ENCODE measurements at places on chromosomes 7 and 10.

DNA sequence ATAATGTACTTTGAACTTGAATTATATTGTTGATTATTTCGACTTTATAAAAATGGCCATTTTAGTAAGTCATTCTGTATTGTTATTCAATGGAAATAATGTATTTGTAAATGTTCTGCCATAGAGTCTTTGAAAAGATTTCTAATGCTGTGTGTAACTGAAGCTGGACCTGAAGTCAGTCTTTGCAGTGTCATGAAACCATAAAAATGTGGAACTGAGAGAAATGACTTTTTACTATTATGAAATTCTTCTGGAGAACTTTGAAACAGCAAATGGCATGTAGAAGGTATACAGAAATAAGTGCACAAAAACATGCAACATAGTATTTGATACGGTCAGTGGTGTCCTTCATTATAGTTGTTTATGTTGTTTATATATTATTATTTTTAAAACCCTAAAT, 59.7 kb upstream of the ADRA2A start:
- no peak for DNase-seq

DNA sequence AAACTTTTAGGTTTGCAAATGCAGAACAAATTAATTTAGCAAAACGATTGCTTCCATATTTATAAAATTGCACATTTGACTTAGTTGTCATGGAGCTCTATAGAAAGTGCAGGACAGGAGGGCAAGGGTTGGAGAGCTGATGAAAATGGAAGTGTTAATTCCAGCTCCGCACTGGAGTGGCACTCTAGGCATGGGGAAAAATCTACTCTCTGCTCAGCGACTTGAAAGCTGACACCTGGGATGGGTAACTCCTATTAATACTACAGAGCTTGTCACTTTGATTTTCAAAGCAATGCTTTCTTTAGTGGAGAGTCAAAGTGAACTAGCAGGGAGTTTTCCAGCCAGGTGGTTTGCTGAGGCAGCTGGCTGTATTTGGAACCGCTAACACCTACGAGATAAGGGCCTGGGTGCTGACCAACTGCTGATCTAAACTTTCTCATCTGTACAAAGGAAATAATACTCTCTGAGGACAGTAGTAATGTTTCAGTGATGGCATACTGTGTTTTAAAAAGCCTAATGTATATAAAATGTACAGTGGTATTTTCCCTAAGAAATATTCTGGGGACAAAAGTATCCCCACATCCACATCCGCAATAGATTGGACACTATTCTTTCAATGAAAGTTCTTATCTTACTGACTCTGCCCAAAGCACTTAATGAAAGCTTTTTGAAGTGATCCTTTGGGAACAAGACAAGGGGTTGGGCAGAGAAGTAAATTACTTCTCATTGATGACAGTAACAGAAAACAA, 444.3 kb downstream of the GPAM start:
- DNase-seq: no peak

DNA sequence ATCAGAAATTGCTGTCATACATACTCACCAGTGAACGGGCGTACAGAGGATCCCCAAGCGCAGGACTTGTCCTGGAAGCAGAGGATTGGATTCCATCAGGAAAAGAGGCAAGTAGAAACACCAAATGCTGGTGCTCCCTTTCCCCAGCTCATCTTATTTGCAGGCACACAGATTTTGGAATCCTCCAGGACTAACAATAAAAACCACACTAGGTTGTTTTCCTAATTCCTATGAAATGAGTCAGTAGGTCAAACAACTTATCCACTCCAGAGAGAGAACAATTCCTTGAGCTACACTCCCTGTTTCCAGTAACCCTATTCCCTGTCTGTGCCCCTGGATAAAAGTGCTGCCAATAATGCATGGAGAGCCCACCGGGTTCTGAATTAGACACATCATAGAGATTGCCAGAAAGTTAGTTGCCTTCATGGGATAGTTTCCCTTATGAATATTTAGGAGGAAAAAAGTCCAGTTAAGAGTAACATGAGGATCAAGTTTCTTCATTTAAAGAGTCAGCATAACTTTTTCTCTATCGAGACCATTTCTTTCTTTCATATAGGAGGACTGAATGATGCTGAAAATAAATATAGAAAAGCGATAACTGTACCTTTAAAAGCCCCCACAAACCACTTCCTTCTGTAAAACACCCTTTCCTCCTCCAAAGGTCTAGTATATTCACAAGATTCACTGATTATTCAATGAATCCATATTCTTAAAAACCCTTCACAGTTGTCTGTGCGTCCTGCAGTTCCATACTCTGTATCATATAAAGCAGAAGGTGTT, 178.3 kb upstream of the KLF14 start:
- peak; percentile 88 for DNase-seq

DNA sequence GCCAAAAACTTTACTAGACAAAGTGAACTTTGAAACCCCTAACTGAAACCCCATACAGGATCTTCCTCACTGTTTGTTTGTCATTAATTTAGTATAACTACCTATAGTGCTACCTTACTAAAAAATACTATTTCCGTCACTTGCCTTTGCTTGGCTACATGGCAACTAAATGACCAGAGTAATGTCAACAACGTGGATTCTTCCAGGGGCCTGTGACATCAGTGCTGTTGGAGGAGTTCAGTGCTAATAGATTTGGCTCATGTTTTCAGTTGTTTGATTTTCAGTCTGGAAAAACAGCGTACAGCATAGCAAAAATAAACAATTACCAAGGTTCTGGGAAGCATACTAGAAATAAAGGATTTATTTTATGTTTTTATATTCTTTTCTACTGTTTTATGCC, 3.0 kb upstream of the ASB15 start:
- DNase-seq: no peak

- no peak for DNase-seq
Observed at GRCh38 chr10:93652857-93653256, 40.5 kb downstream of the PDE6C start.

DNA sequence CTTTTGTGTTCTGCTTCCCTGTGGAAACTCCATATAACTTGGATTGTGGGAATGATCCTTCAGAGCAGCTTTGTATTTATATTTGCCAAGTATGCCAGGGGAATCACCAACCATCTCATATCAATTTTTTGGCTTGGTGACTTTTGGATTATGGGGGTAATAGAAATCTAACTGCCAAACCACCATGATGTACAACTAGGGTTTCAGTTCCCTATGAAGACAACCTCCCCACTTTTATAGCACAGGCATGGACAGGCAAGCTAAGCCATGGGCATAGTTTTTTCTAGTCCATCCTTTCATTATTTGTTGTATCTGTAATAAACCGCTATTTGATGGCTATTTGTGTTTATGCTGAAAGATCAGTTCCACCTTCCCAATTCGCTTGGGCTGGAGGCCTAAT, 17.7 kb downstream of the NPY start:
- DNase-seq: no peak

DNA sequence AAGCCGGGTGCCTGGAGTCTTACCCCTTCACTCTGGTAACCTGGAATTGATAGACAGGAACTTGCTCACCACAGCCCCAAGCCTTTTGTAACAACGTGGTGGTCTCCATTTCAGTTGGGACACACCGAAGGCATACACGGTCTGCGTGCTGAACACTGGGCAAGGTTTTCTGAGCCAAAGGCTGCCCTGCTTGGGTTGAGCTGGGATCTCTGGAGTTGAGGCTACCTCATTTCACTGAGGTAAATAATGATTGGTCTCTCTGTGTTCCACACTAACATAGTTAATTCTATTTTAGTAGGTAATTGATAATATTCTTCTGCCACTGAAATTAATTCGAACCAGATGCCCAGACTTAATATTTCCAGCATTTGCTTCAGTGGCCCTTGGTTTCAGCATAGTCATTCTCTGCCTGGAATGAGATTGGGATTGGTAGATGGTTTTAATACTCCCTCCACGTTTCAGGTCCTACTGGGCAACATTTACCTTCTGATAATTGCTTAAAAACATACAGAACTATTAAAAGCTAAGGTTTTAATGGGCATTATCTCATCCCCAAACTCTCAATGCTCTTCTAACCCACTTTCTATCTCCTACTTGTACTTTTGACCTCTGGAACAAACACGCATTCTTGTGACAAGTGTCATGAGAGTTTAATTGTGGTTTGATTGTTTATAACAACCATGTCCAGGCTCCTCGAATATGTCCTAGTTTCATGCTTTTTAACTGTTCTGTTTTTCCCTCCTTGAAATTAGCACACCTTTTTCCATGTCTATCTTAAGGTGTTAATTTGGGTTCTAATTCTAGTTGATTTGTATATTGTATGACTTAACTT, 202.3 kb upstream of the KLF6 start:
- DNase-seq: peak; percentile 49

GRCh38 chr7:105337529-105337928, 51.2 kb downstream of the SRPK2 start:
- DNase-seq: no peak

DNA sequence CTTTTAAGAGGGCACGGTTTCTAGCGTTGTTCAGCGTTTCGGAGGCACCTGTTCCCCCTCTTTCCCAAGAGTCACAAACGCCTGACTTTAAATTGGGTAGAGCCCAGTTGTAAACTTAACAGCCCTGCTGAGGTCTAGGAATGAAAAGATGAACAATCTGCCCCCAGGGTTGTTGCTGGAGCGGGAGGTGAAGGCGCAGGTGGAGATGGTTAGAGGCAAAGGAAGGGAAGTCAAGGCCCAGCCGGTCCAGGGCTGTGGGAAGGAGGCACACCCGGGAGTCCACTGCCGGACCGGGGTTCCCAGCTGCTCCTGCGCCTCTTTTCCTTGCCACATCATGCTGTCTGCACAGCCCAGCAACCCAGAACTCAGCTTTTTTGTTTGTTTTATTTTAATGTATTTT, 770 bp downstream of the PRXL2A start:
- no peak for DNase-seq

DNA sequence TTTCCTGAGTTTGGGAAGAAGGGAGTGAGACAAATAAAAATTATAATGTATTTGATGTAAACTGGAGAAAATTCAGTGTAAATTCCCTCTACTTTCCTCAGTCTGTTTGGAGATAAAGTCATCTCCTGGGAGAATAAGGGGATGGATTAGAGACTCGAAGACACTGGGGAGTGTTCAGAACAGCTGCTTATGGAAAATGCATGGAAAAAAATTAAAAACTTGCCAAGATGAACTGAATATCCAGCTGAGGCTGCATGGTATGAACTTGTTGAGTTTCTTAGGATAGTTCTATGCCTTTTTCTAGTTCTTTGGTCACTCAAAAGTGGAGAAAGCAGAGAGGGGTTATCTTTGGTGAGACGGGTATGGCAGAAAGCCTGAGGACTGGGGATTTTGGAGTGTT, 210.5 kb downstream of the BICC1 start:
- DNase-seq: no peak

GRCh38 chr10:97065128-97065527, 120.6 kb downstream of the SLIT1 start:
- peak; percentile 78 for DNase-seq

GRCh38 chr7:44307905-44308595, 17.3 kb downstream of the CAMK2B start:
- no peak for DNase-seq

GRCh38 chr7:39741942-39742623, 118.7 kb downstream of the RALA start:
- peak; percentile 48 for DNase-seq

GRCh38 chr7:66033471-66034385, 41.9 kb upstream of the ASL start:
- DNase-seq: no peak

DNA sequence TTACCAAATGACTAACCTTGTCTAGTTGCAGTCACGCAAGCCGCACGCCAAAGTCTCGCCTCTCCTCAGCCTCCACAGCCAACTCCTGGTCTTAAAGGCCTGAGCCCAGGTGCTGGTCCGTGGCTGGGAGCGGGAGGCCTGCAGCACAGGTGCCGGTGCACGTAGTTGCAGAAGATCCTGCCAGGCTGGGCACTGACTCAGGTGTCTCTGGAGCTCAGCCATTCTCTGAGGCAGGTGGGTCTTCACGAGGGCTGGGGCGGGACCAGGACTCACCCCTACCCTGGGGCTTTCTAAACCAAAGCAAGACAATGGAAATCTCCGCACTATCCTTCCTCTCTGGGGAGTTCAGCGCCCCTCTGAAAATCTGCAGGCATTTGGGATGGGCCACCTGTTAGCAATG, 216.4 kb downstream of the MLLT10 start:
- DNase-seq: peak; percentile 48

- DNase-seq: no peak
Observed at GRCh38 chr7:22945584-22945983, 68.3 kb downstream of the HYCC1 start.

DNA sequence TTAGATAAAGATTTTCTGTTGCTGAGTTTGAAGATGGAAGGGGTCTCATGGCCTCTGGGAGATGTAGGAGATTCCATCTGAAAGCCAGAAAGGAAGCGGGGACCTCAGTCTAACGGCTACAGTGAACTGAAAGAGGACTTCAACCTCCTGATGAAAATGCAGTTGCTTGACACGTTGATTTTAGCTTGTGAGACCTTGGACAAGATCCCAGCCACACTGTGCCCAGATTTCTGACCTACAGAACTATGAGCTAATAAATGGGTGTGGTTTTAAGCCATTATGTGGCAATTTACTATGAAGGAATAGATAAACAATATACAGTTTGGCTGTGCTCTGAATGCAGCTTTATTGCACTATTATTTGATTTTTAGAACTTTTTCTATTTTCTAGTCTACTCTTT, 342.3 kb upstream of the SEMA3D start:
- no peak for DNase-seq

DNA sequence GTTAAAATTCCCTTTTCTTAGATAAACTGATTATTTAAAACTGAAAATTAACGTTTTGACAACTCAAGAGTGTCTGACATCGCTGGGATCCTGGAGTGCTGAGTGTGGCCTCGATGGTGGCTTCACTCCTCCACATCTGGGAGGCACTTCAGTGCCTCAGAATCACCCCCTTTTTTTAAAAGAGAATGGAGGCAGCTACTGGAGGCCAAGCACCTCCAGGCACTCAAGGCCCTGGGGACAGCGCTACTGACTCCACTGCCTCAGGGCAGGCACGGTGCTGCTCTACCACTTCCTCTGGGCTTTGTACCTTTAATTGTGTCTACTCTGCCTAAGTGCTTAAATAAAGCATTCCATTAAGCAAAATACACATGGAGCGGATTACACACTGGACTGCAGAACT, 27.2 kb upstream of the NCAPG2 start:
- DNase-seq: no peak

GRCh38 chr7:15503603-15504290, 58.1 kb downstream of the AGMO start:
- no peak for DNase-seq

DNA sequence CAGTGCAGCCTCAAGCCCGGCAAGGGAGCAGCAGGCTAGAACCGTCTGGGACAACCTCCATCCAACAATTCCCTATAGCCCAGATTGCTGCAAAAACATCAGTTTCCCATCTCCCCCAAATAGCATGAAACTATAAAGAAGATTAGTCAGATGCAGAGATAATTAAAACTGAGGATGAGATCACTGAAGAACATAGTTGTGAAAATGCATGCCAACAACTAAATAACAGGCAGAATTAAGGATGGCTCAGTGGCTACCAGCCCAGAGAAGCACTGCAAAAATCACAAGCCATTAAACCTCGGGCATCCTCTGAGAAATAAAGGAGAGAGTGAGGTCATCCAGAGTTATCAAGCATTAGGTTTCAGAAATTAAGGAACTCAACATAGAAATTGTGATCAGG, 427.1 kb downstream of the TNS3 start:
- DNase-seq: no peak

GRCh38 chr10:133100706-133101415, 13.1 kb downstream of the ADGRA1 start:
- no peak for DNase-seq

Measured in LoVo (cell line).